B cell (primary cell): ENCODE measurements at places on chromosomes 11 and 22. TPM values are rescaled to one million over a fixed set of nuclear protein-coding genes. Genes with fewer than 3 reads are reported as not detected.

GRCh38 chr11:45105984-45106375 is 40.5 kb upstream of the PRDM11 start:
- no peak for DNase-seq
- no peak overlapping the region for H3K27ac ChIP-seq
- H3K27me3 ChIP-seq, result peaks cover 4% of the 10 kb centered on the region
- H3K4me1 ChIP-seq, result peaks cover 13% of the 10 kb centered on the region
- H3K4me3 ChIP-seq, result no peak overlapping the region

DNA sequence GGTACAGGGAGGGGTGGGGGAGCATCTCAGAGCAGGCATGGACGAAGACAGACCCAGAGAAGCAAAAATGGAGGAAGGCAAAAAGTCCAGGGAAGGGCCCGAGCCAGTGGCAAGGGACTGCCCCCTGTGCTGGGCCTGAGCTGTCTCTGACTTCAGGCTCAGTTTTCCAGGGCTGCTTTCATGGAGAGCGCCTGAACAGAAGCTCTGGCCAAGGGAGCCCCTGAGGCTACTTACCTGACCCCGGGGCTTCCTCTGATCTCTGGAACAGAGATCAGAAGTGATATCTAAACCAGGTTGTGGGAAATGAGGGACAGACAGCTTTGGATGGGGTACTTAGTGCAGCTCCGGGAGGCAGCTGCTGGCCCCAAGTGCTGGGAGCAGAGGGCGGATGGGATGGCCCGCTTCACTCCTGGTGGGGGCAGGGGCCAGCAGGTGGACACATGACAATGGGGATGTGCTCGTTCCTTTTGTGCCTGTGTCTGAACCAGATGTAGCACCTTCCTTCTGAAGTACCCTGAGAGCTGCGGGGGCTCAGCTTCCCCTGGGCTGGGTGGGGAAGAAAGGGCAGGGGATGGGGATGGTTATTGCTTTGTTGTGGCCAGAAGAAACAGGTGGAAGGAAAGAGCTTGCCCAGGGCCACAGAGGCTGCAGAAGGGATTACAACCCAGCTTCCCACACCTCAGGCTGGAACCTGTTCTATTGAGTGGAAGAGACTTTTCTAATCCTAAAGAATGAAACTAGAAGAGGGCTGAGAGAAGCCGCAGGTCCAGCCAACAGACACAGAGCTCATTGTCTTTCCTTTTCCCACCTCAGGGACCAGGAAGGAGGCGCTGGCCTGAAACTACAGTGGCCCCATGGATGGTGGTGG is 5.7 kb downstream of the LRRC10B start:
- H3K36me3 ChIP-seq, result no peaks in the 10 kb centered on the region
- no peak overlapping the region for H3K27ac ChIP-seq
- H3K27me3 ChIP-seq, result peaks cover 64% of the 10 kb centered on the region
- no peak for DNase-seq
- peaks cover 23% of the 10 kb centered on the region for H3K4me1 ChIP-seq

DNA sequence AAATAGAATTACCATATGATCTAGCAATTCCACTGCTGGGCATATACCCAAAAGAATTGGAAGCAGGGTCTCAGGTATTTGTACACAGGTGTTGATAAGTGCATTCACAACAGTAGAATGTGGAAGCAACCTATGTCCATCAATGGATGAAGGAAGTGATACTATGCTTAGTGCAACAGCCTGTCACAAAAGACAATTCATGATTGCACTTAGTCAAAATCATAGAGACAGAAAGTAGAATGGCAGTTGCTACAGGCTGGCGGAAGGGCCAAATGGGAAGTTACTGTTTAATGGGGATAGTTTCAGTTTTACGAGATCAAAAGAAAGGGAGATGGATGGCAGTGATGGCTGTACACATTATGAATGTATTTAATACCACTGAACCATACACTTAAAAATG is 42.0 kb downstream of the SGSM3 start:
- no peaks in the 10 kb centered on the region for H3K27me3 ChIP-seq
- H3K27ac ChIP-seq, result peak overlapping the region; percentile 57
- H3K4me3 ChIP-seq, result no peak overlapping the region
- peak; percentile 77 for DNase-seq
- H3K36me3 ChIP-seq, result peaks cover 57% of the 10 kb centered on the region
- H3K4me1 ChIP-seq, result peaks cover 62% of the 10 kb centered on the region

- no peaks in the 10 kb centered on the region for H3K27me3 ChIP-seq
- no peak overlapping the region for H3K4me3 ChIP-seq
- no peaks in the 10 kb centered on the region for H3K4me1 ChIP-seq
- peaks cover under 1% of the 10 kb centered on the region for H3K36me3 ChIP-seq
- no peak for DNase-seq
Observed at GRCh38 chr11:44083906-44084305, 11.6 kb upstream of the EXT2 start.

- no peaks in the 10 kb centered on the region for H3K36me3 ChIP-seq
- H3K27ac ChIP-seq, result no peak overlapping the region
- no peak for DNase-seq
- H3K4me1 ChIP-seq, result no peaks in the 10 kb centered on the region
- no peak overlapping the region for H3K4me3 ChIP-seq
- H3K27me3 ChIP-seq, result peaks cover 3% of the 10 kb centered on the region
Observed at GRCh38 chr11:19817265-19817851, 104.7 kb downstream of the NAV2 start.

GRCh38 chr22:43338766-43339345 is 4.3 kb downstream of the SCUBE1 start:
- H3K4me1 ChIP-seq, result no peaks in the 10 kb centered on the region
- DNase-seq, result no peak
- no peak overlapping the region for H3K4me3 ChIP-seq
- H3K27ac ChIP-seq, result no peak overlapping the region

DNA sequence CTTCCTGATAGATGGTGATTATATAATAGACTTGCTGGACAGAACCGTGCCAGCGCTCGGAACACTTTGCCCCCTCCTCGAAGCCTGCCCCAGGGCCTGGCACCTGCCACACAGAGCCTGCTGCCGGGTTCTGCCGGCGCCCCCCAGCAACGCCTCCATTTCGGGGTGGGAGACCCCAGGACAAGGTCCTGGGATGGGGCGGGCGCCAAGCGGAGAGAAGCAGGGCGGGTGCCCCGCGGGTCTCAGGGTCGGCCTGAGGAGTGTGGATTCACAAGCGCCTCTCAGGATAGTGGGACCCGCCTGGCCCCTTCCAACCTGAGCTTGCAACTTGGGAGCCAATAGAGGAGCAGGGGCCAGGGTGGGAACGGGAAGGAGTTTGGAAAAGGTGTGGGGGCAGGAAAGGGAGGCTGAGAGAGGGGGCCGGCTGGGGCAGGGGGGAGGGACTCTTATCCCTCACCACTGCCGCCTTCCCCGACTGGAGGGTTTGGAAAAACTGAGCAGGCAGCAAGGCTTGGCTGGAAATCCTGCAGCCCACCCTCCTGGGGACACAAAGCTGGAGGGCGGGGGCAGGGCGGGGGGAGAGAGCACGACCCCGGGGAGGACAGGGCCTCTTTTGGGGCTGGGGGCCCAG is 3.3 kb upstream of the BCL9L start:
- no peak for DNase-seq
- H3K27ac ChIP-seq, result peak overlapping the region; percentile 99
- peak overlapping the region; percentile 32 for H3K4me3 ChIP-seq
- H3K4me1 ChIP-seq, result peaks cover 51% of the 10 kb centered on the region
- H3K36me3 ChIP-seq, result no peaks in the 10 kb centered on the region

DNA sequence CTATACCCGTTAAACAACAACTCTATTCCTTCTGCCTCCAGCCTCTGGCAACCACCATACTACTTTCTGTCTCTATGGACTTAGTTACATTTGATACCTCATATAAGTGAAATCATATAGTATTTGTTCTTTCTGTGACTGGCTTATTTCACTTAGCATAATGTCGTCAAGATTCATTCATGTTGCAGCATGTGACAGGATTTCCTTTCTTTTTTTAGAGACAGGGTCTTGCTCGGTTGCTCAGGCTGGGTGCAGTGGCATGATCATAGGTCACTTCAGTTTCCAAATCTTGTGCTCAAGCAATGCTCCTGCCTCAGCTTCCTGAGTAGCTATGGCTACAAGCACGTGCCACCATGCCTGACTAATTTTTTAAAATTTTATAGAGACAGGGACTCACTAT is 29.4 kb upstream of the SORL1 start:
- peak overlapping the region; percentile 50 for H3K27ac ChIP-seq
- H3K4me3 ChIP-seq, result peak overlapping the region; percentile 18
- no peaks in the 10 kb centered on the region for H3K36me3 ChIP-seq

GRCh38 chr11:19183646-19184045 is 18.1 kb downstream of the CSRP3 start:
- H3K27me3 ChIP-seq, result no peaks in the 10 kb centered on the region
- H3K4me1 ChIP-seq, result no peaks in the 10 kb centered on the region
- no peak overlapping the region for H3K27ac ChIP-seq
- no peaks in the 10 kb centered on the region for H3K36me3 ChIP-seq
- no peak overlapping the region for H3K4me3 ChIP-seq

DNA sequence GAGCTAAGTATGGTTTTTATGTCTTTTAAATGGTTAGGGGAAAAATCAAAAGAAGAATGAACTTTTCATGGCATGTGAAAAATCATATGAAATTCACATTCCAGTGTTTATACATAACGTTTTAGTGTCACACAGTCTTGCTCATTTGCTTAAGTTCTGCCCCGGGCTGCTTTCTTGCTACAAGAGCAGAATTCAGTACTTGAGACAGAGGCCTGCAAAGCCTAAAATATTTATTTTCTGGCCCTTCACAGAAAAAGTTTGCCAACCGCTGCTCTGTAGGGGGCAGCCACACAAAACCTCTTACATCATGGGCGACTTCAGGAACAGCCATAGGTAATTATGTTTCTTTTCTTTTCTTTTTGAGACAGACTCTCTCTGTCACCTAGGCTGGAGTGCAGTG is 1.0 kb upstream of the ATG2A start:
- H3K36me3 ChIP-seq, result no peaks in the 10 kb centered on the region
- H3K4me3 ChIP-seq, result no peak overlapping the region
- H3K27ac ChIP-seq, result peak overlapping the region; percentile 60
- H3K4me1 ChIP-seq, result peaks cover 19% of the 10 kb centered on the region

GRCh38 chr11:107453594-107454286 is 3.9 kb downstream of the CWF19L2 start:
- no peak overlapping the region for H3K4me3 ChIP-seq
- no peaks in the 10 kb centered on the region for H3K27me3 ChIP-seq
- no peak for DNase-seq
- peaks cover 8% of the 10 kb centered on the region for H3K36me3 ChIP-seq
- H3K4me1 ChIP-seq, result peaks cover 12% of the 10 kb centered on the region
- no peak overlapping the region for H3K27ac ChIP-seq

GRCh38 chr22:43925433-43926348 is 2.1 kb downstream of the PNPLA3 start:
- H3K4me1 ChIP-seq, result peaks cover 12% of the 10 kb centered on the region
- H3K4me3 ChIP-seq, result no peak overlapping the region
- no peak overlapping the region for H3K27ac ChIP-seq
- H3K36me3 ChIP-seq, result no peaks in the 10 kb centered on the region

DNA sequence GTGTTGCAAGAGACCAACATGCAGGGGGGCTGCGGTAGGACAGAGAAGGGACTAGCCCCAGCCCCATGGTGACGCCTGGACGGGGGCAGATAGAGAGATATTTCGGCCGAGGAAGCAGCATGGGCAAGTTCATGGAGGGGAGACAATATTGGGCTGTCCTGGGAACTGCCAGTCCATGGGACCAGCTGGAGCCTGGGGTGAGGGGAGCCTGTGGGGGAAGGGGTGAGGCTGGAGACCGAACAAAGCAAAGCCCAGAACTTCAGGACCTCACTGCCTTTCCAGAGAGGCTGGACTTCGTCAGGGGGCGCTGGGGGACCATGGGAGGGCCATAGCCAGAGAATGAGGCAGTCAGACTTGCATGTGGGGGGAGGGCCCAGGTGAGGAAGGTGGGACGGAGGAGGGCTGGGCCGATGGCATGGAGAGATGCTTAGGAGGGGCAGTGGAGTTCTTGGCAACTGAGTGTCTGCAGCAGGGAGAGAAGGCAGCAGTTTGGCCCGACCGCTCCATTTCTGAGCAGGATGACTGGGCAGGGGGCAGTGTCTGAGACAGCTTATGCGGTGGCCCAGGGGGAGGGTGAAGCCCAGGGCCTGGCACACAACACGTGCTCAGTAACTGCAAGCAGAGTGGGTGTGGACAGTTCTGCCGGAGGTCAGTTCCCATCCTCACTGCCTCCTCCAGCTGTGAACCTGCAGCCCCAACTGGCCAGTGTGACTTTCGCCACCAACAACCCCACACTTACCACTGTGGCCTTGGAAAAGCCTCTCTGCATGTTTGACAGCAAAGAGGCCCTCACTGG is 712 bp downstream of the UPK3A start:
- no peaks in the 10 kb centered on the region for H3K27me3 ChIP-seq
- no peak overlapping the region for H3K27ac ChIP-seq
- DNase-seq, result no peak
- H3K4me1 ChIP-seq, result peaks cover 62% of the 10 kb centered on the region
- H3K4me3 ChIP-seq, result no peak overlapping the region
- no peaks in the 10 kb centered on the region for H3K36me3 ChIP-seq

- H3K27ac ChIP-seq, result no peak overlapping the region
- DNase-seq, result no peak
- H3K4me1 ChIP-seq, result no peaks in the 10 kb centered on the region
- H3K27me3 ChIP-seq, result no peaks in the 10 kb centered on the region
Observed at GRCh38 chr11:13287036-13287435, 9.4 kb downstream of the BMAL1 start.

GRCh38 chr11:74989260-74989638 is 516 bp downstream of the NEU3 start:
- peak overlapping the region; percentile 93 for H3K27ac ChIP-seq
- peaks cover 1% of the 10 kb centered on the region for H3K36me3 ChIP-seq
- no peaks in the 10 kb centered on the region for H3K27me3 ChIP-seq
- H3K4me3 ChIP-seq, result peak overlapping the region; percentile 99
- DNase-seq, result no peak
- peaks cover 12% of the 10 kb centered on the region for H3K4me1 ChIP-seq

DNA sequence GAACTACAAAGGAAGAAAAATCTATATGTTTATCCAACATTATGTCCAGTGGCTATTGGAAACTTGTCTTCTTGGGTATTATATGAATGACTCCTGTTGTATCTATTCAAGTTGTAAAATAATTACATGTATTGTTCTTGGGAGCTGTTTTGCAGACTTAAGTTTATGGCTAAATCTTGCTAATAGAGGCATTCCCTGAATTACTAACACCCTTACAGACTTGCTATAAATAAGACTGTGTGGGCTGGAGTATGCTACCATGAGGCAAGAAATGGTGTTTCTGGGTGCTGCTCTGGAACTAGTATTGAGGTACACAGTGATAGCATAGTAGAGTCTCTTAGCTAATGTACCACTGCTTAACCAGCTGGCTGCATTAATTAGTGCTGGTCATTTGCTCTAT is 155.1 kb downstream of the HIPK3 start:
- peaks cover 4% of the 10 kb centered on the region for H3K27me3 ChIP-seq
- H3K36me3 ChIP-seq, result no peaks in the 10 kb centered on the region
- no peaks in the 10 kb centered on the region for H3K4me1 ChIP-seq
- no peak for DNase-seq
- H3K27ac ChIP-seq, result no peak overlapping the region

Gene KCNJ5
- not detected in 2 replicates for total RNA-seq

Gene CARNS1
- total RNA-seq, result 24.1 and 25.9 TPM in 2 replicates

Gene CRYBA4
- total RNA-seq, result not detected in 2 replicates

Gene ABTB2
- total RNA-seq, result 4.5 and 5.9 TPM in 2 replicates

Gene SLC35F2
- total RNA-seq, result 9.4 and 10.9 TPM in 2 replicates

Gene CDC42BPG
- total RNA-seq, result 8.7 and 9.3 TPM in 2 replicates
